PC-3 (cell line): ENCODE measurements at places on chromosomes 1 and 21. TPM values are rescaled to one million over a fixed set of nuclear protein-coding genes. Genes with fewer than 3 reads are reported as not detected.

GRCh38 chr1:160244209-160244608, 18.1 kb downstream of the DCAF8 start:
- peak; percentile 64 for DNase-seq

DNA sequence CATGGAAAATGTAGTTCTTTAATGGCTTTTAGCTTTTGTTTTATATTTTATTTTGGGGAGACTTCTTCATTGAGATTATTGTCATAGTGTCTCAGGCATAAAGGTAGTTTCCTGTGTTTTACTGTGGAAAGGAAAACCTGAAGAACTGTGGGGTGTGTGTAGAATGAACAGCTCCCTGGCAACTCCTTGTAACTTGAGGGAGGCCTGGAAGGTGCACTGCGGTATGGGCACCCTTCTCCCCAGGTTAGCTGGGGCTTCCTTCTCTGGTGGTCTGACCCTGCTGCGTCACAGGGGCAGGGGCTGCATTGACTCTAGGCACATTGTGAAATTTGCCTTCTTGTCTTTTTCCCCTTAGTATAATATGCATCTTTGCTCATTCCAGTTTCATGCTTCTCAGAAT, 1.7 kb downstream of the ATP1B1 start:
- DNase-seq: no peak

FUCA1 gene
- 20.3 and 23.4 TPM in 2 replicates for total RNA-seq

- peak; percentile 73 for DNase-seq
Observed at GRCh38 chr1:233885196-233885920, 19.1 kb upstream of the SLC35F3 start.

DNA sequence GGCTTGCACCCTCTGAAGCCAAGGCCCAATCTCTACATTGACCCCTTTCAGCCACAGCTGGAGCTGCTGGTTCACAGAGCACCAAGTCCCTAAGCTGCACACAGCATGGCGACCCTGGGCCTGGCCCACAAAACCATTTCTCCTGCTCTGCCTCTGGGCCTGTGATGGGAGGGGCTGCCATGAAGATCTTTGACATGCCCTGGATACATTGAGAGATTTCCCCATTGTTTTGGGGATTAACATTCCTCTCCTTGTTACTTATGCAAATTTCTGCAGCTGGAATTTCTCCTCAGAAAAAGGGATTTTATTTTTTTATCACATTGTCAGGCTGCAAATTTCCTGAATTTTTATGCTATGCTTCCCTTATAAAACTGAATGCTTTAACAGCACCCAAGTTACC, 235.8 kb downstream of the COL11A1 start:
- DNase-seq: no peak

ANKRD45 gene
- not detected in 2 replicates for total RNA-seq

- peak; percentile 70 for DNase-seq
Observed at GRCh38 chr1:103106426-103107341, 1.6 kb downstream of the COL11A1 start.

- DNase-seq: peak; percentile 19
Observed at GRCh38 chr1:159800177-159800930, 1.8 kb upstream of the FCRL6 start.

- DNase-seq: no peak
Observed at GRCh38 chr1:26771285-26771642, 16.5 kb upstream of the PIGV start.

DNA sequence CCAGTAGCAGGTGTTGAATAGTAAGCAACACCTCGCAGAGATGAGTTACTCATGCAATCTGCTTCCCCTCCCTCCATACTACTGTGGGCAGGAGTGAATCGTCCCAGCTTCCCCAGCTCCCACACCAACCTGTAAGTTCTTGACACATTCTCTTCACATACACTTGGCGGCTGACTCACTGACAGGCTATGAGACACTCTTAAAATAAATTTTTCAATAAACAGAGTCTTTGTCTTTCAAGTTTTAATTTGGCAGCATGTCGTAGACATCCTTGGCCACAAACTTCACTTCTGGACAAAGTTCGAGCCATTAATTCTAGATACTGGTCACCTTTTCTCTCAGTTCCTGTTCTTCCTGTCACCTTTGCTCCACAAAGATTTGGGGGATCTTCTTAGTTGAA, 290.7 kb downstream of the TM2D1 start:
- DNase-seq: peak; percentile 66

RHCE gene
- total RNA-seq: 1.1 and 1.4 TPM in 2 replicates

ELF3 gene
- total RNA-seq: 399 and 460 TPM in 2 replicates

DNA sequence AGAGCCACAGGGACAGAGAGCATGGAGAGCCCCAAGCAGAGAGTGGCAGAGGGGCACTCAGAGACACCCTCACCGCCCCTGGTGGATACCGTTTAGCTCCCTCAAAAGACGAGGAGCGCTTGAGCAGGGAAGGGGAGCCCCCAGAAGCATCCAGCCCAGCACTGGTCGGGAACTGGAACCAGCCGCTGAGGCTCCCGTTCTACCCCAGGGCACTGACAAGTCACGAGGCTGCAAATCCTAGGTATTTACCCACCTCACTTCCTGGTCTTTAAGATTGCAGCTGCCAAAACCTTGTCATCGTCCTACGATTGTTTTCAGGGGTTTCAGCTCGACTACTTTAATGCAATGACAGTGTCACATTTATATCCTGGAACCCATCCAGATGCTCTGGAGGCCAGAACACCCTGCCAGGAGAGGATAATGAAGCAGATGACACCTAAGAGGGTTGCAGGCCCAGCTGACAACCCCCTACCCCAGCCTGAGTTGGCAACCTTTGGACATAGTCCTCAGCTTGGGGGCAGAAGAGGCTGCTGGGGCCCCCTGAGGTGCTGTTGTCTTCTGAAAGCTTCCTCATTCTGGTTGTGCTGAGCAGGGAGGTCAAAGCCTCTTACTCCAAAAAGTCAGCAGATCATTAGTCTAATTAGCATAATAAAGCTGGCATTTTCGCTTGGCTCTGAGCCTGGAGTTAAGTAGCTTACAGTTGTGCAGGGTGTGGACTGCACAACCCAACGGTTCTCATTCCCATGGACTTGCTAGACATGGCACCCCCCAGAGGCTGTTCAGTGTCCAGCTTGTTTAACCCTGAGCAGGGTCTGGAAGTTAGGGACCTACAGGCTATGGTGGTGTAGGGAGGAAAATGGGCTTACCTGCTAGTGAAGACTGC, 20.6 kb upstream of the BACE2 start:
- DNase-seq: no peak

DNA sequence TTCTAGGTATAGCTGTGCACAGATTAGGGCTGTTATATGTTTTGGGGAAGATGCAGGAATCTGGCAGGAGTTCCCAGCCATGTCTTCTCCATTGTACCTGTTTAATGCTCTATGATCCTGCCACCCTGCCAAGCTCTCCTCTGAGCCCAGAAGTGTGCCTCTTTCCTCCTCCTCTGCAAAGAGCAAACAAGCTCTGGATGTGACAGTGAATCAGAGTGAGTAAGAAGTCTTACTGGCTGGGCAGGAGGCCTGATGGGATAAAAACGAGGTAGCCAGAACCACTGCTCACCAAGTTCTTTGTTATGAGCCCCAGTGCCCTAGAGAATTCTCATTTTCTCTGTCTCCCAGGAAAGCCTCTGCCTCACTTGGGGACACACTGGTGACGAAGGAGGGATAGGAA, 69.0 kb downstream of the BRINP2 start:
- peak; percentile 53 for DNase-seq

HP1BP3 gene
- total RNA-seq: 243 and 321 TPM in 2 replicates

DNA sequence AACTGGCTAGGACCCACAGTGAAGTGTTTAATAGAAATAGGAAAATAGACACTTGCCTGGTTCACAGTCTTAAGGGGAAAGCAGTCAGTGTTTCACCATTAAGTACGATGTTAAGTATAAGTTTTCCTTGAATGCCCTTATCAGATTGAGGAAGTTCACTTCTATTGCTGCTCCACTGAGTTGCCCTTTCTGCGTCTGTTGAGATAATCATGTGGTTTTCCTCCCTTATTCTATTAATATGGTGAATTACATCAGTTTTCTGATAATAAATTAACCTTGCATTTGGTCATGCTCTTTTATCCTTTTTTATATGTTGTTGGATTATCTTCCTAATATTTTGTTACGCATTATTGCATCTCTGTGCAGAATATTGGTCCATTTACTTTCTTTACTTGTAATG, 21.4 kb downstream of the UTS2 start:
- DNase-seq: no peak

- DNase-seq: no peak
Observed at GRCh38 chr1:71766748-71767147, 515.6 kb downstream of the NEGR1 start.

DNA sequence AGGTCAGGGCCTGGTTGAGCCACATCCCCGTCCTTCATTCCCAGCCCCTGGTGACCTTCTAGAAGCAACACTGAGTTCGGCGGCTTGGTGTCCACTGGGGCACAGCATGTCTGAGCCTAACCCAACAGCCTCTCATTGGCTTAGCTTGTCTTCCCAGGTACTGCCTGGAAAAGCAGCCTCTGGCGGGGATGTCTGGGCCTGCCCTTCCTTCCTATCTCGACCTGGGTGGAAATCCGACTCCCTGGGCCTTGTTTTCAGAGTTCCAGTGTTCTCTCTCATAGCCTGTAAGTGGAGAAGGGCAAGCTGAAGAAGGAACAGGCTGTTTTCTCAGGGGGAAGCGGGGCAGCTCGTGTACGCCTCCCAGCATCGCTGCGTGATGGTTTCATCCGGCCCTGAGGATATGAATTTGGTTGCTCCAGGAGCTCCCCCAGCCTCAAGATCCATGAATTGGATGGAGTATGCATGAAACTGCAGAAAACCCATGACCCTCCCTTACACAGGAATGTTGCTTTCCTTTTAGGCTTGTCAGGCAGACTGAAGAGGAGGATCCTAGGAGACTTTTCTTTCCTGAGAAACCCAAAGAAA, 116.5 kb upstream of the IRF2BP2 start:
- no peak for DNase-seq

NOS1AP gene
- 1.6 and 2.6 TPM in 2 replicates for total RNA-seq

GPR3 gene
- 4.7 TPM in 2 replicates for total RNA-seq

KRTAP12-2 gene
- not detected in 2 replicates for total RNA-seq

CCDC190 gene
- 0.62 TPM in 1 of 2 replicates, not detected in the other for total RNA-seq

- DNase-seq: no peak
Observed at GRCh38 chr1:110205156-110205555, 5.0 kb upstream of the KCNC4 start.

- no peak for DNase-seq
Observed at GRCh38 chr1:6672558-6672957, 29.1 kb downstream of the DNAJC11 start.

DNA sequence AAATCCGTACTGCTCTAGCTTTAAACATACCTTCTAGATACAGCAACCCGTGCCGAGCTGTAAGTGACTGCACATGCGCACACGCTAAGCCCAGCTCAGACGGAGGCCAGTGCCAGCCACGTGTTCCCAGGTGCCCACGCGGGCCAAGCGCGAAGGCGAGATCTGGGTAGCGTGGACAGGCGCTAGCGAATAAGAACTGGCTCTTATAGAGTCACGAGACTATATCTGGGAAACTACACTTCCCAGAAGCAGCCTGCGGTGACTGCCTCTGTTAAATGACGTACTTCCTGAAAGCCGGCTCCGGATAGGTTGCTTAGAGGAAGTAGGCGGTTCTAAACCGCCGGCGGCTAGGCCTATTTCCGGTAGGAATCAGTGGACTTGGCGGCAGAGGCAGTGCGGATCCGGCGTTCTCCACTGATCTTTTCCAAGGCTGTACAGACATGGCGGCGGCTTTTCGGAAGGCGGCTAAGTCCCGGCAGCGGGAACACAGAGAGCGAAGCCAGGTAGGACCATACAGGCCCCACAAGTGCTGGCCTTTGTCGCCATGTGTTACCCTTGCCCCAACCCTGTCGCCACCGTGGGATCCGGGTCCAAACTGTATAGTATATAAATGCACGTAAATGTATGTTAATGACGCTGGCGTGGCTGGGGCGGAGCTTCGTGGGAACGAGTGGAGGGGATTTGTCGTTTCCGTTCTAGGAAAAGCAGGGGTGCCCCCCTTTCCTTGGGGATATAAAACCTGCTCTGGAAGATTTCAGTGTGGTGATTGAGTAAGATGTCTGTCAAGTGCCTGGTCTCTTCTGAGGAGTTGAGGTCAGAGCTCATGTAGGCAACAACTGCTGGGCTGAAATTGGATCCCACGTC, at the start of gene UTP11:
TSS of gene UTP11 (plus strand) at position 372 of the 864 bp plus-strand sequence. CDS start at position 441, 69 bp downstream.
- peak; percentile 99 for DNase-seq

DNA sequence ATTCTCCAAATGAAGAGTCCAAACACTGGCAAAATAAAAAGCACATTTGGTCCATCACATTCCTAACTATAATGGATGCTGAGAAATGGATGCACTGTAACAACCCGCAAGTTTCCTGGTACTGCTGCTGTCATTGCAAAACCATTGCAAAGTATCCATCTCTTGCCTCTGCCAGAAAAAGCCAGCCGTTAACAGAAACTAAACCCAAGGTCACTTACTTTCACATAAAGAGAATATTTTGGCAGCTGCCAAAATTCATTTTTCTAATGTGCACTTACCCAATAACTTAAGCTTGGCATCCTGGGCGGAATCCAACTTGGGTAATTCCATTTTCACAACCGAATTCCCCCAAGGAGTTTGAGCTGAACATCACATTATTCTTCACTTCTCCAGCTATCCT, 77.0 kb upstream of the LRRC8D start:
- DNase-seq: no peak

- peak; percentile 69 for DNase-seq
Observed at GRCh38 chr1:94876362-94876761, 50.5 kb downstream of the CNN3 start.

DNA sequence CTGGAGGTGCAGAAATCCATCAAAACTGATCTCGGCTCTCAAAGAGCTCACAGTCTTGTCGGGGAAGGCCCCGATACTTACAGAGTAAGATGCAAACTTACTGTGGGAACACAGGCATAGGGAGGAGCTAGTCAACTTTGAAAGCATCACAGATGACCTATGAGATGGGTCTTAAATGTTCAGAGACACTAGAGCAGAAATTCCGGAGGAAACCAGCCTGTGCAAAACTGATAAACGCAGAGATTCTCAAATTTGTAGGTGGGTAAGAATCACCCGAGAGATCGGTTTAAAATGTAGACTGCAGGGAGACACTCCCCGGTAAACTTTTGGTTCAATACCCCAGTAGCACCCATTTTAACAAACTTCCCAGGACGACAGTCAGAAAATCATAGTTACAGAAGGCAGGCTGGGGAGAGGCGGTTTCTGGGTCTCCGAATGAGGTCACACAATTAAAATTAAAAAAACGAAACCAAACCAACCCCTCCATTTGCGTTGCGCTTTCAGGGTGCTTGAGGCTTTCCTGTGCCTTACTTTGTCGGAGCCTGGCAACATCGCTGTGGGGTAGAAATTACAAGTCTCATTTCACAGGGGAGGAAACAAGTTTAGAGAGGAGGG, 755 bp upstream of the THRAP3 start:
- peak; percentile 27 for DNase-seq
